ENCODE measurements at places on chromosomes 3 and 15.

DNA sequence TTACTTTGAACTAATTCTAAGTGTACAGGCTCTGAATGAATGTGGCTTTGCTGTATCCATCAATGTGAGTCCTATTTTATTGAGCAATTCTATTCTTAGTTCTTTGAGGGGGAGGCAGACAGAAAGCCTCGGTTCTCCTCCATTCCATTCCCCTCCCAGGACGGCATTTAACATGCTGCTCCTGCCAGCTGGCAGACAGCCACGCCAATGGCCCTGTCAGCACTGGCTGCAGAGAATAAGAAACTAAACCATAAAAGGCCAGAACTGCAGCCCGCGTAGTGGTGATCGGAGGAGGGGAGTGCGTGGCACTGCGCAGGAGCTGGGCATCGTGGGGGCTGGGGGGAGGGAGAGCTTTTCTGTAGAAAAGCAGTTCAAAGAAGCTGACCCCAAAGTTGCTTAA, 76.0 kb upstream of the HACD2 start:
- no peak for DNase-seq

GRCh38 chr15:68725736-68726135, 95.0 kb downstream of the ANP32A start:
- no peak for DNase-seq

DNA sequence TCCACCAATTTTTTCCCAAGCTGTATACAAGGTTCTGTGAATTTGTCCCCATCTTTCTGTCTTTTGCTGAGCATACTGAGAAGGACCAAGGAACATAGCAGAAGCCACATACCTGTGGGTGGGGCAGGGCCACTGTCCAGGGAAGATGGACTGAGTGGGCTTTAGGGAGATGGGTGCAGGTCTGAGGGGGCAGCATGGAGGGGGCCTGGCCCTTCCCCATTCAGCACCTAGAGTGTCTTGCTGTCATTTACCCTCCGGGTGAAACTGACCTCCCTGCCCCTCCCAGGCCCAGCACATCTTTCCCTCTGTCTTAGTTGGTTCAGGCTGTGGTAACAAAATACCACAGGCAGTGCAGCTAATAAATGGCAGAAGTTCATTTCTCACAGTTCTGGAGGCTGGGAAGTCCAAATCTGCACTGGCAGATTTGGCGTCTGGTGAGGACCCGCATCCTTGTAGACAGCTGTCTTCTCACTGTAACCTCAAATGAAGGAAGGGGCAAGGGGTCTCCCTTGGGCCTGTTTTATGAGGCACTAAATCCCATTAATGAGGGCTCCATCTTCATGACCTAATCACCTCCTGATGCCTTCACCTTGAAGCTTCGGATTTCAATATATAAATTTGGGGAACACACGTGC, 180.0 kb upstream of the SMAD3 start:
- DNase-seq = no peak

DNA sequence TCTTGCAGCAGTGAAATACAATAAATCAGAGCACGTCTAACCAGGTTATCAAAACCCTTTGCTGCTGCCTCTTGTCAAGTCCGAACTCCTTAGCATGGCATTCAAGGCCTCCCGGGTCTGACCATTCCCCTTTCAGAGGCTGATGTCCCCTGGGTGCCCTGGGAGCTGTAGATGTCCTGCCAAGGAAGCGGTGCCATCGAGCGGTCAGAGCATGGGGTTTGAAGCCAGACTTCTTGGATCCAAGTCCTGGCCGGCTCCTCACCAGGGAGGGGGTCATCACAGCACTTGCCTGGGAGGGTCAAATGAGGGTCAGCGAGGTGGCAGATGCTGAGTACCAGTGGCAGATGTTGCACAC, 496 bp downstream of the TF start:
- no peak for DNase-seq

DNA sequence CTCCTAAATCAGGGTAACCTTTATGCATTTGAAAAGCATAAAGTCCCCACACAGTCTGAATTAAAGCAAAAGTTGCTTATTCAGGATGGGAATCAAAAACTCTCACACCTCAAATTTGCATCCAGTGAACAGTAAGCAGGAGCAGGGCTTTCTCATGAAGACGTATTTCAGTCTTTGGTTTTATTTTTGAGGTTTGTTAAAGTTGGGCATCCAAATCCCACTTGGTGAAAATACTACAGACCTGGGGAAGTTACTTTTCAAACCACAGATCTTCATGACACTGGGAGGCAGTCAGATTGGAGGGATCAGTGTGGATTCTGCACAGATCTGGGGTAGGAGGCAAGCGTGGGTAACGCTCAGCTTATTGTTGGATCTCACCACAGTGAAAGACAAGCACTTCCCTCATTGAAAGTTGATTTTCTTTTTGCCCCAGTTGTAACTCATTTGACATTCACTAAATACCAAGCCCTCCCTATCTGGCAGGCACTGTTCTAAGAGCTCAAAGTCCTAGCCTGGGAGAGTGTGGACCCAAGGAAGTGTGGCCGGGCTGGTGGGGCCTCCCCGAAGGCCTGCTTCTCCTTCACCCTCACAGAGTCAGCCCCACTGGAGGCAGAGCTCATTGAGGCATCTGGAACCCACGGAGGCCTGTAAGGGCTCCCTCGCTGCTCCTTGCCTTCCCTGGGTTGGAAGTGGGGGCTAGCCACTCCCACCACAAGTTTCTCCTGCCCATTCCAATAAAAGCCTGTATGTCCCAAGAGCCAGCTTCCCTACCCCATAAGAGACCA, 783 bp upstream of the ISG20 start:
- DNase-seq = no peak

GRCh38 chr3:45623393-45623792, 28.8 kb downstream of the LIMD1 start:
- DNase-seq = no peak

DNA sequence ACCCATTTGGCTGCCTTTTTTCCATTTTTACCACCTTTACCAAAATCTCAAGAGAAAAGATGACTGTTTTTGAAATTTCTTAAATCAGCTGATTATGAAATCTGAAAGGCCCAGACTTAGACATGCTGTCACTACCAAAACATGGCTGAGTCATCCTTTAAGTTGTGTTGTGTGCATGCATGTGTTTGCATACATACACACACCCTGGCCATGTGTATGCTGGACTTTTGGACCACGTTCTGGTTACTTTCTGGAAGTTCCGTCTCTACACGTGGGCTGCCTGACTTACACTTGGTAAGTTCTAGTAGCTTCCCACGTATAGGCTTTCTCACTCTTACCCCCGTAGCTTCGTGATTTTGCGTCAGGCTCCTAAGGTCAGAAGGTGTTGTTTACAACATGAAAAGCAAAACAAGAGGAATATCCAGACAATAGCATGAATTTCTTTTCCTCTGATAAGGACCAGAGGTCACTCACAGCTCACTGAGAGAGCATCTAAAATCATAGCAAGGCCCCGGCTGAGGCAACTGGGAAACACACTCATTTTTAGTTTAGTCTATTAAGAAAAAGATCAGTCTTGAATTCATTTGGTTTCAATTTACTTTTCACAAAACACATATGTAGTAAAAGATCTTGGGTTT, 62.4 kb downstream of the COL8A1 start:
- no peak for DNase-seq

- no peak for DNase-seq
Measured at GRCh38 chr15:67836477-67836876, 3.4 kb downstream of the RNU6-1 start.

DNA sequence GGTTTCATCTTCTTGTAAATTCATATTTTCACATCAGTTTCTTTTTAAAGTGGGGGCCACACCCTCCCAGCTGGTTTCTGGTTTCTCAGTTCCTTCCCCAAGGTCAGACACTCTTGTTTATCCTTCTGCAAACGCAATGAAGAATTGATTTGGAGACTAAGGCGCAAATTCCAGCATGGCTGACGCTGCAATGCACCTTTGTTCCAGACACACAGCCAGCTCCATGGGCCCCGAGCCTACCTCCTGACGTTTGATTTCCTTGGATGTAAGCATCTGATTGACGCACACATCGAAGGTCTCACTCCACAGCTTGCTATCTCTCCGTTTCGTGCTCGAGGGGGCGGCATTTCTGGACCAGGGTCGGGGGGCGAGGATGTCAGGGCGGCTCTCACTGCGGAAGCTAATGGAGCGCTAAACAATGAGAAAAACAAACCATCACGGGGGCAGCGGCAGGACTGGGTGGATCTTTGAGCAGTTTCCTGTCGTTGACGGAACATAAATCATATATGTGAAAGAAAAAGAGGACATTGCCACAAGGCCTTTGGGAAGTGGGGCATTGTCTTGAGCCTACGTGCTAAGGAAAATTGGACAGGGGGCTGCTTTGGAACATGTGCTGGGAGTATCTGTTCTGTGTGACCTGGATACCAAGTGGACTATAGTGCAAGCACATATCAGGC, 46.9 kb downstream of the ARHGEF3 start:
- DNase-seq = no peak

- DNase-seq = no peak
Measured at GRCh38 chr3:55012091-55012490, 84.2 kb upstream of the LRTM1 start.

- DNase-seq = no peak
Measured at GRCh38 chr3:72355168-72355567, 493.1 kb downstream of the SHQ1 start.

GRCh38 chr3:183711516-183711915, 13.9 kb downstream of the YEATS2 start:
- no peak for DNase-seq

DNA sequence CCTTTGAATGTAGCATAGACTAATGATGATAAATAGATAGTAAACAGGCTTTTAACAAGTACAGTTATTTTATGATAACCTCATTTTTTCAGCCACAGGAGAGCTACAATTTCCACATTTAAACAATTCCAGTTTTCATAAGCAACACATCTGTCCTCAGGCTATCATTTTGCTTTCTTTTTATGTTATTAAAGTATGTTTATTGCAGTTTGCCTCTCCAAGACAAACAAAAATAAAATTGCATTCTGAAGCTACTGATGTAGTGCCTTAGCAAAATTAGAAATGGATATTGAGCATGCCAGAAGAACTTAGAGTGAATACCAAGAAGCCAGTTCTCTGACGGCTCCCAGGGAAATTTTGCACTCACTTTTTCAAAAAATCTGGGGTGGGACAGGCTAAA, 140.6 kb upstream of the ABHD17C start:
- DNase-seq = no peak

- DNase-seq = no peak
Measured at GRCh38 chr3:18902081-18902793, 246.1 kb upstream of the KCNH8 start.

GRCh38 chr15:39721893-39722292, 60.7 kb downstream of the FSIP1 start:
- DNase-seq = no peak

DNA sequence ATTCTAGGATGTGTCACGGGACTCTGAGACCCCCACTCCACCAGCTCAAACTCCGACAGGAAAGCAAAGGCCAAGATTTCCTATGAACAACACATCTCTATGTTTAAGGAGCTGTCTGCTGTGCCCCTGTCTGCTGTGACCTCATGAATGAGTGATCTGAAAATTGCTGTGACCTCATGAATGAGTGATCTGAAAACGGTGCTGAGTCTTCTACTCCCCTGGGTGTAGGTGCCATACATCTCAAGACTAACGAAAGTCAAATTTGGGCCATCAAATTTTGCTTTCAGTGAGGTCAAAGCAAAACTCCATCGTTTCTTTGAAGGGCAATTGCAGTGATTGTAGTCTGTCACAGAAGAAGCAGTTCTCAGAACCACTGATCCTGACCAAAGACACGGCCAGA, 24.4 kb downstream of the IL5RA start:
- no peak for DNase-seq

- DNase-seq = no peak
Measured at GRCh38 chr3:48422681-48423080, 7.2 kb downstream of the PLXNB1 start.

GRCh38 chr3:37800022-37800551, 61.6 kb upstream of the CTDSPL start:
- no peak for DNase-seq

GRCh38 chr15:77599899-77600298, 32.8 kb downstream of the LINGO1 start:
- no peak for DNase-seq

DNA sequence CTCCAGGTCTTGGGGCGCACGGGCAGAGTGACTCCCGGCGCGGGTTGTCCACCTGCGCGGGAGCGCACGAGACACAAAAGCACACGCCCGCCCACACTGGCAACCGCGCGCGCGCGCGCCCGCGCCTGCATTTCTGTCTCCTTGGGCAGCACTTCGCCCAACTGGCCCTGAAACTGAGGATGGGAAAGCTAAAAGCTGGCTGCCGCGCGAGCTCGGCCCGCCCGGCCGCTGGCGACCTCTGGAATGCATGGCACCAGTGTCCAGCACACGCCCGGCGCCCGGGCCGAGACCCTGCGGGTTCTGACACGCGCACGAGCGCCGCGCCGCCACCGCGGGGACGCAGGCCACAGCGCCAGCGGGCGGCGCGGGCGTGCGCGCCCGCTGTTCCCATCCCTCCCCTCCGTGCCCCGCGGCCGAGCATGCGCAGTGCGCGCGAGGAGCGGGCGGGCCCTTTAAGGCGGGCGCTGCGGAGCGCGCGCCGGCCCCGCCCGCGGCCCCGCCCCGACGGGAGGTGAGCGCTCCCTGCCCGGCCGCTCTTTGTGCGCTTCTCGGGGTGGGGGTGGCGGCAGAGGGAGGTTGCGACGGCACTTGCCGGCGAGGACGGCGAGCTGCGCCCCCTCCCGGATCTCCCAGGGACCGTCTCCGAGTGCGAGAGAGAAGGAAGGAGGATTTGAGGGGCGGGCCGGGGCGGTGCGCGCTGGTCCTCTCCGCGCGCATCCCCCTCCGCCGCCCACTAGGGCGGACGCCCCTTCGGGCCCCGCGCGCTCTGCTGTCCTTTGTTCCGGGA, 1.0 kb upstream of the MEX3B start:
- peak; percentile 97 for DNase-seq

- peak; percentile 33 for DNase-seq
Measured at GRCh38 chr3:12138044-12138443, 20.7 kb downstream of the TIMP4 start.

DNA sequence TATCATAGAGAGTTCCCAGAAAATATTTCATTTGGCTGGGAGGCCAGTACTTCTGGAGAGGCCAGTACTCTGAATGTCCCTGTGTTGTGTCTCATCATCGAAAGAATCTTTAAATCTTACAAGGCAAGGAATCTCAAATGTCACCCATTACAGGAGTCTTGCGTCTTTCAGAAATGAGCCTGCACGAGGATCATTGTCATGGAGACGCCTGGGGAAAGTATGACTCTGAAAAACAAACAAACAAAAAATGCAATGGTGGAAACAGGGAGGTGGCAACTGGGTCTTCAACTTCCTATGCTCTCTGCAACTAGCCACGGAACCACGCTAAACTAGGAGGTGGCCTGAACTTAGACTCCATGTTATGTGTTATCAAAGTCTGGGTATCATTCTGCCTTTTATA, 804.6 kb downstream of the EPHA3 start:
- no peak for DNase-seq
